ENCODE measurements at places on chromosomes 3 and 15.

- DNase-seq = no peak
Measured at GRCh38 chr15:99324082-99324620, 72.9 kb downstream of the LRRC28 start.

GRCh38 chr3:4744405-4745234, 234.6 kb upstream of the BHLHE40 start:
- no peak for DNase-seq

GRCh38 chr15:62962101-62962995, 80.2 kb upstream of the TPM1 start:
- no peak for DNase-seq

- no peak for DNase-seq
Measured at GRCh38 chr15:56654624-56655023, 78.7 kb downstream of the ZNF280D start.

- DNase-seq = no peak
Measured at GRCh38 chr15:38247336-38247735, 5.3 kb upstream of the SPRED1 start.

DNA sequence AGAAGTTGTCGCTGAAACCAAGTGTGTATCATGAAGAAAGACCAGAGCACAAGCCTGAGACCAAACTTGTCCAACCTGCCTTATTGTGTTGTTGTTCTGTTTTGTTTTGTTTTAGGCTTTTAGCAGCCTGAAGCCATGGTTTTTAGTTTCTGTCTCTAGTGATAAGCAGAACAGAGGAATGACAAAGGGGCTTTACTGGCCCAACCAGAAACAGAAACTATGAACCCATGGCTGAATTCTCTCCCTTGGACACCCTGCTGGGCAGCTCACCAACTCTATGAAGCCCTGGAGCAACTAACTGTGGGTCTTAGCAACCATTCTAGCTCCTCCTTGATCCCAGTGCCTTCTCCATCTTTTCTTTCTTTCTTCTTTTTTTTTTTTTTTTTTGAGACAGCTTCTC, 30.3 kb downstream of the HCLS1 start:
- DNase-seq = no peak

DNA sequence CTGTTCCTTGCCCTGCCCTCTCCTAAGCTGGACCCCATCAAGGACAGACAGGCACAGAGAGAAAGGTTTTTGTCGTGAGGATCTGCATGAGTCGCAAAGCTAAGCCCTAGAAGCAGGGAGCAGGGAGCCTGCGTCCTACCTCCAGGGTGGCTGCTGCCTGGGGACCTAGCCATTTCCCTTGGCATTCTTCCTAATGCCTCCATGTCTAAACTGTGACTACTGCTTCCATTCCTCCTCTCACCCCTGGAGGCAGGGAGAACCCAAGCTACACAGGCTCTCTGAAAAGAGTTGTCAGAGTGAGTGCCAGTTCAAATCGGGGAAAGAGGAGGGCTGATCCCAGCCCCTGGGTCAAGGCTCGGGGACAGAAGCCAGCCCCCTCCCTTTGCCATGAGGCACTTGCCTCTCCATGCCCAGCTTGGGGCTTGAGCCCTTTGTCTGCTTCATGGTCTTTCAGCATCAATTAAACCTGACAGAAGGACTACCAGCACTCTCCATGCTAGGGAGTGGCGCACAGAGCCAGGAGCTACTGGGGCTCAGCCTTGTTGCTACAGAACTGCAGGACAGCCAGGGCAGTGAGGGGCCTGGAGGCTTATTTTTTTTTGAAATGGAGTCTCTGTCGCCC, 2.4 kb downstream of the GCHFR start:
- DNase-seq = no peak

GRCh38 chr15:63067976-63068743, 25.6 kb downstream of the TPM1 start:
- DNase-seq = no peak

DNA sequence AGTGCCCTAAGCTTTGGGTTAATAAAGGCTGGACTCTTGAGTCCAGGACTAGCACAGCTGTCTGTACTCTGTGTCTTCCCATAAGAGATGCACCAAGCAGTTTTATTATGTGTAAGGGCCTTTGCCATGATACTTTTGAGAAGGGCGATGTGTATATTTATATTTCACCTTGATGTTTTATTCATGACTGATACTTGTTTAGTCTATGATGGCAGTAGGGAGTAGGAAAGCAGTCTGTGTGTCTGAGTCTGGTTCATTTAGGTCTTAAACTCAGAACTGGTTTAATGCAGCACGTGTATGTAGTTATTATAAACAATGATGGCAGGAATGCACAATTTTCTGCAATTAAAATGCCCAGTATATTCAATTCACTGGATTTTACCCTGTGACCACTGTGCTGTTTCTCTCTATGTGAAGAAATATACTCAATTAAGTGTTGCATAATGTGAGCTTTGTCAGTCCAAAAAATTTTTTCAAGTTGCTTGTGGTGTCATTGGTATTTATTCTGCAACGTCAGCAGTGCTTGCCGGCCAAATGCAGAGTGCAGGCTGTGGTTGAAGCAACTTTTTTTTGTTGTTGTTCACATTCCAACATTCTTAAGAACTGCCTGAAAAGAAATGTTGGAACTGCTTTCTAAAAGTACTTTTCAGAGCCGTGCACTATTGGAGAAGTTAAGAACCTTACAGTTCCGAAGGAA, 423.7 kb upstream of the SEMA6D start:
- no peak for DNase-seq

GRCh38 chr3:130925628-130926027, 31.7 kb downstream of the ATP2C1 start:
- no peak for DNase-seq

GRCh38 chr3:187000711-187001151, 70.4 kb downstream of the ST6GAL1 start:
- DNase-seq = no peak

DNA sequence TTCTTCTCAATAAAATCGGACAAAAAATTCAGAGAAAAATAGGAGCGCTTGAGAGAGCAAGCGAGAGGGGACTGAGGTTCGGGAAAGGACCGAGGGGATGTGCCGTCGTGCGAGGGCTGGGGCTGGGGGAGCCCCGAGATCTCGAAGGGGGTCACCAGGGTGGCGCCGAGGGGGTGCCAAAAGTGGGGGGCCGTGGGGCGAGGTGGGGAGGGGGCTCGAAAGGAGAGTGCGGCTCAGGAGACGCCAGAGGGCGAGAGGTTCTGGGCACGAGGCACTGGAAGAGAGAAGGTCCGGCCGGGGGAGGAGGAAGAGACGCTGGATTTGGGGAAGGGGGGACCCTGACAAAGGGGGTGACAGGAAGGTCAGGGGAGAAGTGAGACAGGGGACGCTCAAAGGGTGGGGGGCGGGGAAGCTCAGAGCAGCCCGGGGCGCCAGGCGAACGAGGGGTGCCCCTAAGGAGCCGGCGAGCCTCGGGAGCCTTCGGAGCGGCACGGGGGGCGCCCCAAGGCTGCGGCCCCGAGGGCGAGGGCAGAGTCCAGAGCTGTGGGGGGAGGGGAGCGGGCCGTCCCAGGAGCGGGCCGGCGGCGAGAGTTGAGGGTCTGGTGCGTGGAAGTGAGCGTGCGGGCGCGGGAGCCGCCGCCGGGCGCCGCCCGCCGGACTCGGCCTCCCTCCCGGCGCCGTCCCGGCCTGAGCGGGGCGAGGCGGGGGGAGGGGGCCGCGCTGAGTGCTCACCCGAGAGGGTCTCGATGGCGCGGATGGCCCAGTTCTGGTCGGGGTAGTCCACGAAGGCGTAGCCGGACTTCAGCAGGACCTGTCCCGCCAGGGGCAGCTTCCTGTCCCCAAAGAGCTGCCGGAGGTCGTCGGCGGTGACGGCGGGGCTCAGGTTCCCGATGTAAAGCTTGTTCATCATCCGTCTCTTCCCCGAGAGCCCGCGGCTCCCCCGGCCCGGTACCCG, 514 bp downstream of the IGF2BP2 start:
- no peak for DNase-seq

DNA sequence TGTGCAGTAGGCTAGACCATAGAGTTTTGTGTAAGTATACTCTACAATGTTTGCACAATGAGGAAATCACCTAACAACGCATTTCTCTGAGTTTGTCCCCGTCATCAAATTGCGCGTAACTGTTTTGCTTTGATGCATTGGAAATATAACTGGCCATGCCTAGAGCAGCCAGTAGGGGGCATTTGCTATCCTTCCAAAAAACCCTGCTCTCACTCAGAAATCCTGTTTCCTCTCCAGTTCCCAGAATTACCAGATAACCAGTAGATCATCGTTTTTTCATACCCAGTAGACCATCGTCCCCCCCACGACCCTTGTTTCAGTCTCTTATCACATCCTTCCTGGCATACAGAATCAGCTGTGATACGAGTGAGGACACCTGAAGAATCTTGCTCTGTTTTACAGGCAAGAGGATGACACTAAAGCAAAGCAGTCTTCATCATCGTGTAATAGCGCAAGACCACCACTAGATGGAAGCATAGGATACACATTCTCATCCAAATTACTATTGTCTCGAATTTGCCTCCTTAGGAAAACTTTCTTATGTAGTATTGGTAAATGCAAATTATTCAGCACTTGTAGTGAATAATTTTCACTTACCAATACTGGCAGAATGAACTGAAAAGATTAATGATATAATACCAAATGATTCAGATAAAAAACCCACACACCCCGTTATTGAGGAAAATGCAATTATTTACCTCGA, 4.4 kb upstream of the GABRR3 start:
- DNase-seq = peak; percentile 75

DNA sequence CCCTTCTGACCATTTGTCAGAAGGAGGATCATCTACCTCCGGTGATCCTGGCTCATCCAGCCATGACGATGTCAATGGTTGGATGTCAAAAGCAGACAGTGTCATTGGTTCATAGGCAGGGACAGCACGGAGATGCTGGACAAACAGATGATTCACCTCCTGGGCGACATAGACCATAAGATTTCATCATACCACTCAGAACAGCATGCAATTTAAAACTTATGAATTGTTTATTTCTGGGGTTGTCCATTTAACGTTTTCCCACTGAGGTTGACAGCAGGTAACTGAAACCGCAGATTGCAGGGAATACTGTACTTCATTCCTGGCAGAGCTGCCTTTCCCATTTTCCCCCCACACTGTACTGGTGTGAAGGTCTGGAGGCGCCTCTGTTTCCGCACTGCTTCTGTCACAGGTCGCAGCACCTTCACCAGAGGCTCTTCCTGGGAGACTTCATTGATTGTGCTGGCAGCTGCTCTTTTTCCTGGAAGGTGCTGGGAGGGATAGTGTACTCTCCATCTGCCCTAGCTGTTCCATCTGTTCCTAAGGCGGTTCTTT, 32.5 kb upstream of the TMOD3 start:
- DNase-seq = no peak

DNA sequence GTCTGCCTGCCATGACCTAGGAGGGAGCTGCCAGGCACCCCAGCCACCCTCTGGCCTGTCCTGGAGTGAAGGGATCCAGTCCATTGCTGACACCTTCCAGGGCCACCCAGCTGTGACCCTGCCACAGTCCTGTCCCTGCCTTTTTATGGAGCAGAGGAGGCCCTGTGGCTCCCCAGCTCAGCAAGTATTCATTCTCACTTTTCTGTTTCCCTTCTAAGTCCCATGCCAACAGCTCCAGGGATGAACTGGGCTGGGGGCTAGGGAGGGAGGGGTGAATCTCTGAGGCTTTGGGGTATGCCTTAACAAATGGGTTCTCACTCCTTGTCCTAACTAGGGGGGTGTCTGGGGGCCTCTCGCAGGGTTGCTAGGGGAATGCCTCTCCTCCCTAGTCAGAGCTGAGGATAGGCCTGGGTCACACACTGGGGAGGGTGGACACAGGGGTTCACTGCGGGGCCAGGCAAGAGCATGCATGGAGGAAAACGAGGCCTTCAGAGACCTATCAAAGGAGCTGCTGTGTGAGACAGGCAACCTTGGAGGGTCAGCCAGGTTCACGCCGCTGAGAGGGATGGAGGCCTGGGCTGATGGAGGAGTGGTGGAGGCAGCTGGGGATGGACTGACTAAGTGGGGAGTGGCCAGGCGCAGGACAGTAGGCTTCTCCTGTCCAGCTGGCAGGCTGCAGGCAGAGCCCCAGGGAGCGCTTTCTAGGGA, 31.8 kb downstream of the EPHB3 start:
- DNase-seq = no peak

- DNase-seq = no peak
Measured at GRCh38 chr15:83153288-83153687, 45.8 kb downstream of the TM6SF1 start.

GRCh38 chr3:126714276-126714900, 10.3 kb downstream of the CHCHD6 start:
- DNase-seq = no peak

- no peak for DNase-seq
Measured at GRCh38 chr3:134231131-134231530, 19.5 kb downstream of the RYK start.
